Stimulated activated CD8-positive, alpha-beta memory T cell treated with anti-CD3 and anti-CD28 coated beads, Interleukin-4, amount 100 ng/mL, for 4 hours (primary cell): ENCODE measurements at places on chromosomes 11 and 22.
A peak's percentile ranks its signal among the peaks of the same experiment; 100 is the strongest.

- DNase-seq: no peak
Observed at GRCh38 chr11:95799546-95799945, 9.2 kb downstream of the CEP57 start.

DNA sequence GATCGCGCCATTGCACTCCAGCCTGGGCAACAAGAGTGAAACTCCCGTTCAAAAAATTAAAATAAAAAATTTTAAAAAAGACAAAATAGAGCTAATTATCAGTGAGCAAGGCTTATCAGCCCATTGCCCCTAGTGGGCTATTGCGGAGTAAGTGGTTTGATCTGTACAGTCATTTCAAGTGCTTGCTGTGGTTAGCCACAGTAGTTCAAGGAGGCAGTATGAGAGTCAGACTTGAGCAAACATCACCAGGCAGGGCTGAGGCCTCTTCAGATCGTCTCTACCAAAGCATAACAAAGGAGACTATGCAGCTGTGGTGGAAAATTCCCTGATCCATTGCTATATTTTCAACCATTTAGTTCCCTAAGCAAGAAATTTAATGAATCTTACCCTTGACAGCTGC lies 4.3 kb upstream of the SBF2 start:
- DNase-seq: no peak

- DNase-seq: no peak
Observed at GRCh38 chr22:22410121-22410520, 98.4 kb downstream of the ZNF280B start.

DNA sequence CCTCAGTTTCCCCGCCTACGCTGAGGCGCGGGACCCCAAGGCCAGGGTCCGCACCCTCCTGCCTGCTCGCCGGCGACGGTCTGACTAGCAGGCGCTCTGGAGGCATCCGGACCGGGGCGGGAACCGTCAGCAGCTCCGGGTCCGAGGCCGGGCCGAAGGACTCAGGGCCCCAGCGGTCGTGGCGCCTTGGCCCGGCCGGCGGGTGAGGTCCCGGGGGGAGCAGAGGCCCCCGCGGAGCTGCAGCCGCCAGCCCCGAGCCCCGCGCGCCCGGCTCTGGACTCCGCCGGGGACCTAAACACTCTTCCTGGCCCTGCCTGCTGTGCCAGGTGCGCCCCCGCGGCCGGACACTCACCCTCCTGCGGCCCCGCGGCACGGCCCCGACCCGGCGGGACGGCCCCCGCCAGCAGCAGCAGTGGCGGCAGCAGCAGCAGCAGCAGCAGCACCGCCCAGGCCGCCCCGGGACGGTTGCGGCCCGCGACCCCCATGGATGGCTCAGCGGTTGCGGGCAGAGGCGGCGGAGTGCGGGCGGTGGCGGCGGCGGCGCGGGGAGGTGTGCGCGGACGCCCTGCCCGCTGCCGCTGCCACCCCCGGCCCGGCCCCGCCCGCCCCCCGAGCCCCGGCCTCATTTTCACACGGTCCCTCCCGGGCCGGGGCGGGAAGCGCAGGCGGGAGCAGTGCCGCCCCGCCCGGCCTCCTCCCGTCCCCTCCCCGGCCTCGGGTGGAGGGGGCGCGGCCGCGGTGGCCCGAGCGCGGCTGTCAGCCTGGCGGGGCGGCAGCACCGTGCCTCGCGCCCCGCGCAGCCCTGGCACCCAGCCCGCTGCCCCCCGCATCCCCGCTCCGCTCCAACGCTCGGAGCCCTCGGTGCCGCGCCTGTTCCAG lies at the start of gene SCUBE2:
SCUBE2 (minus strand) TSS at position 556 of the 879 bp plus-strand sequence; CDS start at position 485, 71 bp downstream.
- no peak for DNase-seq

DNA sequence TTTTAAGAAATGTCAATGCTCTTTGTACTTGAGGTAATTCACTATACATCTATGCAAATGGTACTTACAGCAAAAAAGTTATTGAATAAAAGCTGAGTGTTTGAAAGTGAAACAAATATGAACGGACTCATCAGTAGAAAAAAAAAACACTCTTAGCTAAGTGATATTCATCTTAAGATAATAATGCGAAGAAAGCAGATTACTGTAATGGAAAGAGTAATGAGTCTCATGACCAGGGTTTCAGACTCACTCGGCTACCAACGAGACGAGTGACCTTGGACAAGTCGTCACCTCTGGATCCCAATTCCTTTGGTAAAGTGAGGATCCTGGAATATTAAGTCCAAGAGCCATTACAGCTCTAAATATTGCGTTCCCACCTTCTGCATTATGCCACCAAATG lies 57.0 kb downstream of the PACSIN2 start:
- DNase-seq: no peak

DNA sequence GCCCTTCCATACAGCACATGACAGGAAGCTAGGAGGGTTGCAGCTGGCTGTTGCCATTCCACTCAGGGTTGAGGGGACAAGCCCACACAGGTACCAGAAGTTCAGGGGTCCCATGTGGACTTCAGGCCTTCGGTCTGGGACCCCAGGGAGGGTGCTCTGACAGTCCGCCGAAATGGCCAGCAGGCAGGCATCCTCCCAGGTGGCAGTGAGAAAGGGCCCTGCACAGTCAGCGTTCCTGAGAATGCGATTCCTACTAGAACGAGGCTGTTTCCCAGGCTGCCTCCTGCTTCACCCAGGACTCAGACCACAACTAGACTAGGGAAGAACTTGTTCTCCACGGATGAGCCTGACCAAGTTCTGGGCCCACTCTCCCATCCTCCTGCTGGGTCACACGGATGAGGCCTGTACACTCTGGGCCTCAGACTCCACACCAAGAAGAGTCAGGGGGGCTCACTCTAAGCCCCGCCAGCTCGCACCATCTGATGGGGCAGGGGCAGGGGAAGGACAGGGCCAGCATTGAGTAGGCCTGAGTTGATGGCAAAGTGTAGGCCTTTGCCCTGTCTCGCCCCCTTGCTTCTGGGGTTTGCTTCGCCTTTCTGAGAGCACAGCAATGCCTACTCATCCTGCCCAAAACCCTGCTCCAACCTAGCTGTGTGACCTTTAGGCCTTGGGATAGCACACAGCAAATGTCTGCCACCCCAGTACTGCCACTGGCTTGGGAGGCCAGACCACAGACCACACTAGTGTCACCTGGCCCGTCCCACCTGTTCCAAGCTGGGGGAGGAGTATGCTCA lies 14.0 kb downstream of the KCNQ1OT1 start:
- DNase-seq: no peak

DNA sequence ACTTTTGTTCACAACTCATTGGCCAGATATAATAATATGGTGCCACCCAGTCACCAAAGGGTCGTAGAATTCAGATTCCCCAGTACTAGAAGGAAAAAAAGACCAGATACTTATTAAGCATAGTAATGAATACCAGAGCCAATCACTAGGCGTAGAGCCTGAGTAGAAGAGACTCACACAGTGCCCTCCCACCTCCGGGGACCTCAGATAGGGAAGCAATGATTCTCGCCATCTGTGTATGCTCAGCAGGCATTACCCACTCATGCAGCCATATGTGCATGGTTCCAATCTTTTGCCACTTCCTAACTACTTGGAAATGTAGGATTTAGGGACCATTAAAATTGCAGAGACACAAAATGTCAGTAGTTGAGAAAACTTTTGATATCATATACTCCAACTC lies 85.3 kb downstream of the C11orf87 start:
- DNase-seq: no peak

DNA sequence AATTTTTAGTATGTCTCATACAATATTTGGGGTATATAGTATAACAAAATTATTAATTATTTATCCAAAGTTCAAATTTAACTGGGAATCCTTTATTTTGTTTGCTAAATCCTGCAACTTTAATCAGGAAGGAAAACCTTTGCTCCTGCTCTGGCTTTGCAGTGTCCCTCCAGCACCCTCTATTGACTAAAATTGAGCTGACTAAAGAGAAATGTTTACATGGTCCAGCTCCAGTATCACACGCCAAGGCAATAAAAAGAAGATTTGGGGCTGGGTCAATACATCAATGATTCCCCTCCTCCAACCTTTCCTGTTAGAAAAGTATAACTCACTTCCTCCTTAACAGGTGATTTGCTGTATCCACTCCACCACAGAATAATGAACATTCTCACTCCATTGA lies 153.0 kb upstream of the LRRC4C start:
- DNase-seq: no peak

- DNase-seq: peak; percentile 35
Observed at GRCh38 chr11:9601037-9601875, 27.8 kb downstream of the WEE1 start.

DNA sequence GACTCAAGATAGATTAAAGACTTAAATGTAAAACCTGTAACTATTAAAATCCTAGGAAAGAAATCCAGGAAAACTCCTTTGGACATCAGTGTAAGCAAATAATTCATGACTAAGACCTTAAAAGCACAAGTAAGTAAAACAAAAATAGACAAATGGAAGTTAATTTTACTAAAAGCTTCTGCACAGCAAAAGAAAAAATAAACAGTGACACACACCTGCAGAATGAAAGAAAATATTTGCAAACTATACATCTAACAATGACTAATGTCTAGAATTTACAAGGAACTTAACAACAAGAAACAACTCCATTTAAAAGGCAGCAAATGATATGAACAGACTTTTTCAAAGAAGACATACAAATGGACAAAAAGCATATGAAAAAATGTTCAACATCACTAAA lies 359.1 kb downstream of the LUZP2 start:
- no peak for DNase-seq

- DNase-seq: no peak
Observed at GRCh38 chr11:117480221-117480620, 152.6 kb downstream of the CEP164 start.

GRCh38 chr22:26573026-26573662 lies 16.8 kb downstream of the TPST2 start:
- DNase-seq: no peak

- DNase-seq: no peak
Observed at GRCh38 chr22:45672564-45673481, 1.2 kb downstream of the ATXN10 start.

DNA sequence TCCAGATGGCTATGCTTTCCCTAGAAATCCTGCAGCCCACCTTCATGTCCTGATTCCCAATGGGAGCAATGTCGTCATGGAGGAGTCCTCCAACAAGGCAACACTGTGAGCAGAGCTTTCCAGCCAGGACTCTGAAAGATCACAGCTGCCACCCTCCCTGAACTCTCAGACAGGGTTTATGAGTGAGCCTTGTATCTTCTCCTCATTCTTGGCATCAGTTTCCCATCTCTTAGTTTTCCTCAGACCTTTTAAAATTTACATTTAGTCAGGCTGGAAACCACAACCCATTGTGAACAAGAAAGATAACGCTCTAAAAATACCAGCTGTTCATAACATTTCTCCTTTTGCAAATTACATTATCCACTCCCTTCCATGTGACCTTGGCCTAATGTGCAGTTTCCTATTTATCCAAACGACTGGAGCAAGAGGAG lies 15.6 kb upstream of the LYVE1 start:
- DNase-seq: no peak

DNA sequence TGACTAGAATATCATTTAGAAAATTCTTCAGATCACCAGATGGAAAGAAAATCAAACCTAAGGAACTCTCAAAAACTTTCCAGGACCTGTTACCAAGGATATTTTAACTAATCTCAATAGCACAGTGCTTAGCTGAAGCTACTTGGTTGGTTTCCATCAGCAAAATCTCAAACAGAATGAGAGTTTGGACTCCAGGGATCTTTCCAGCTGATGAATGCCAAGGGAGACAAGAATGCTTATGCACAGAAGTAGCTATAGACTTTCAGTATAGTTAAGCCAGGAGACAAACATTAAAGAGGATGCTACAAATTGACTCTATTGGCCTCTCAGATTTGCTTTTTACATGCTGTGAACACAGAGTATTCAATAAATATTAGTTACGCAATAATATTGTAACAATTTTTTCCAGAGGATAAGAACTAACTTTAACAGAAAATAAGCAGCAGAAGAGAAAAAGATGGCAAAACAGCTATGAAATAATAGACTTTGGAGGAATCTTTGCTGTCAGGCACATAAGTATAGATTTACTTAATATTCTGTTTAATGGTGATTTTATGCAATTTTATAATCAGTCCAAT lies 331.4 kb downstream of the DLG2 start:
- no peak for DNase-seq

DNA sequence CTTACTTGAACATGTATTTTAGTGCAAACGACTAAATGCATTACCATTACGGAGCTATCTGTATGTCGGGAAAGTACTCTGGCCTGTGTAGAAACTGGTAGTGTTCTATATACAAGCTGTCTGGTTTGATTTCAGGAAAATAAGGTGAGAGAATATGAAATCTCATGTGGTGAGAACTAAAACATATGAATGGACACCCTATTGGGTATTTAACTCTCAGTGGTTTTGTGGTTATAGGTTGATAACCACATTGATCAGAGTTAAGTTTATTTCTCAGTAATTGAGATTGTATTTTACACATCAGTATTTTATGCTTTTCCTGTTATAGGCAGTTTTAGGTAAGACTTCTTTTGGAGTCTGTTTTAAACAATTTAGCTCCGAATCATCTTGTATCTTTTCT lies 10.4 kb downstream of the ANO5 start:
- DNase-seq: no peak

GRCh38 chr22:41687901-41688364 lies 734 bp downstream of the SNU13 start:
- no peak for DNase-seq

DNA sequence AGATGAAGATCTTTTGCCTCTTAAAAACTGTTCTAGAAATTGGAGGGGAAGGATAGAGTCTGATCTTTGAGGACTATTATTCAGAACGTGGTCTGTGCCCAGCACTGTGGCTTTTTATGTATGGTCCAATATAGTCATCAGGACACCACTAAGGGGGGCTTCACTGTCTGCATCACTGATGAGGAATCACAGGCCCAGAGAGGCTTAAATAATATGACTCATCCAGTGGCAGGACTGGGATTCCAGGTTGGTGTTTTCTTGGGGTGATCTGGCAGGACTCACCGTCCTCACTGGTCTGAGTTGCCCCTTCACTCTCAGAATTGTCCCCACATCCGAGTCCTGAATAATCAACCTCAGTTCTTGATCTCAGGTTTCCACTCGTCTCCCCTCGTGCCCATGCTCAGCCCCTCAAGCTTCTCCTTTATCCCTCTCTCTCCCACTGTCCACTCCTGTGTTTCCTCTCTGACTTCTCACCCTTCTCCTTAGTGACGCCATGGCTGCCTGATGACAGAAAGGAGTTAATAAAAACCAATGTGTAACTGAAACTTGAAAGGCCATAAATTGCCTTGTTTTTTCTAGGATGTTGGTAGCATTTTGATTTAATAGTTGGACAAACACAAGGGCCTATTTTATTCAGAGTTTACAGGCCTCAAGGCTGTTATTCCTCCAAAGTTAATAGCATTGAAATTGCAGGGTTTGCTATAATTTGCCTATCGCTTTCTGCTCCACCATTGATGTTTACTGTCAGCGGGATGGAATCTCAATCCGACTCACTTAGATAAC lies 95.7 kb upstream of the NNMT start:
- no peak for DNase-seq

- no peak for DNase-seq
Observed at GRCh38 chr22:34808618-34809017, 257.3 kb upstream of the ISX start.

DNA sequence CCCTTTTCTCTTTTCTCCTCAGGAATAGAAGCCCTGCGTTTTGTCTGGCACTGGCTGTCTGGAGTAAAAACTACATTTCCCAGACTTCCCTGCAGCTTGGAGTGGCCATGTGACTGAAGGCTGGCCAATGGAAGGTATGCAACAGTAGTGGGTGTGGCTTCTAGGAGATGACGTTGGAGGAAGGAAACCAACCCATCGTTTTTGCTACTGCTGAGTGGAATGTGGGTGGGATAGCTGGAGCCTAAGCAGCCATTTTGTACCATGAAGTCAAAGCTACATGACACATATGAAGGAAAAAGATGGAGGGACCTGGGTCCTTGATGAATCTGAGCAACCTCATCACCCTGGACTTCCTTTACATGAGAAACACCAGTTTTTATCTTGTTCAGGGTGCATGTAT lies 19.6 kb downstream of the FGF3 start:
- DNase-seq: no peak

GRCh38 chr22:29580200-29580810 lies 608 bp downstream of the NIPSNAP1 start:
- no peak for DNase-seq
